ENCODE measurements at places on chromosomes 13 and 19.
A peak's percentile ranks its signal among the peaks of the same experiment; 100 is the strongest.

DNA sequence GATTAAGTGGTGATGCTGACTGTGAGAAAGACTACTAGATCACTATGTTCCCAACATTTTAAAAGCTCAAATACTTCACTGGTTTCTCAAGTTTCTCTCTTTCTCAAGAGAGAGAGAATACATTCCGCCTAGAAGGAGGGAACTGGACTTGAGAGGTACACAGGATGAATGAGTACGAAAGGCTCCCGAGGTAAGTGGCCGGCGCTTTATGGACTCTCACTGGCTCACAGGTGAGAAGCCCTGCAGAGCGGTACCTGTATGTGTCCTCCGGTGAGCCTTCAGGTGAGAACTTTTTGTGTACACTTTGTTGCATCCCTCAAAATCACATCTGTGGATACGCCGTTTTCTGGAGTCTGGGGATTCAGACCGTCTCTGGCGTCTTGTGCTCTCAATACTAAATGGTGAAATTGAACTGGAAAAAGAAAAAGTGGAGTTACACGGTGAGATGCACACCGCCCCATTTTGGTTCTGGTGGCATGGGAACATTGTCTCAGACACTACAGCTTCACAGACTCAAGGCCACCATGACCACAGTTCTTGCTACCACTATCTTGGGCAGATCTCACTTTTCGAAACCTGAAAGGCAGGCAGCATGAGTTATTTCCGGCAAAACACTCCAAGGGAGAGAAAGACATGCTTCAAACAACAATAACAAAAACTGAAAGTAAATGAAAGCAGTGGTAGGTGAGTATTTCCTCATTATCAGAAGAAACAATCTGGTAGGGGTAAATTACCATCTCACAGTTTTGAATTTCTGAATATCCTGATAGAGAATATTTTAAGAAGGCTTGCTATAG, 418.9 kb downstream of the KLF12 start:
- H3K27ac ChIP-seq, result peak overlapping the region; percentile 91
- no peaks in the 10 kb centered on the region for H3K27me3 ChIP-seq
- peak overlapping the region; percentile 67 for H3K4me3 ChIP-seq

DNA sequence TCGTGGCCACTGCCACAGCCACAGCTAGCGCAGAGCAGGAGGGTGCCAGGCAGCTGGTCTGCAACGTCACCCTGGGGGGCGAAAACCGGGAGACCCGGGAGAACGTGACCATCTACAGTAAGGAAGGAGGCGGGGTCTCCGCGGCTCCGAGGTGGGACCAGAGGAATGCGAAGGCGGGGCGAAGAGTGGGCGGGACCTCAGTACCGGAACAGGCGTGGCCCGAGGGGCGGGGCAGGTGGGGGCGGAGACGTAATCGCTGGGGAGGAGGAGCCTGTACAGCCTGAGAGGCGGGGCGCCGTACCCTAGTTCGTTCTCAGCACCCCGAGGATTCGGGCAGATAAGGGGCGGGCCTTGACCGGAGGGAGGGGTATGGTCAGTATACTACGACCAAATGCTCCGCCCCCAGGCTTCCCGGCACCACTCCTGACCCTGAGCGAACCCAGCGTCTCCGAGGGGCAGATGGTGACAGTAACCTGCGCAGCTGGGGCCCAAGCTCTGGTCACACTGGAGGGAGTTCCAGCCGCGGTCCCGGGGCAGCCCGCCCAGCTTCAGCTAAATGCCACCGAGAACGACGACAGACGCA, 2.5 kb downstream of the ICAM5 start:
- H3K27me3 ChIP-seq, result peaks cover 82% of the 10 kb centered on the region
- peak overlapping the region; percentile 76 for H3K27ac ChIP-seq
- DNase-seq, result peak; percentile 83
- H3K4me3 ChIP-seq, result peak overlapping the region; percentile 77
- H3K36me3 ChIP-seq, result peaks cover 8% of the 10 kb centered on the region
- H3K4me1 ChIP-seq, result peaks cover 41% of the 10 kb centered on the region

DNA sequence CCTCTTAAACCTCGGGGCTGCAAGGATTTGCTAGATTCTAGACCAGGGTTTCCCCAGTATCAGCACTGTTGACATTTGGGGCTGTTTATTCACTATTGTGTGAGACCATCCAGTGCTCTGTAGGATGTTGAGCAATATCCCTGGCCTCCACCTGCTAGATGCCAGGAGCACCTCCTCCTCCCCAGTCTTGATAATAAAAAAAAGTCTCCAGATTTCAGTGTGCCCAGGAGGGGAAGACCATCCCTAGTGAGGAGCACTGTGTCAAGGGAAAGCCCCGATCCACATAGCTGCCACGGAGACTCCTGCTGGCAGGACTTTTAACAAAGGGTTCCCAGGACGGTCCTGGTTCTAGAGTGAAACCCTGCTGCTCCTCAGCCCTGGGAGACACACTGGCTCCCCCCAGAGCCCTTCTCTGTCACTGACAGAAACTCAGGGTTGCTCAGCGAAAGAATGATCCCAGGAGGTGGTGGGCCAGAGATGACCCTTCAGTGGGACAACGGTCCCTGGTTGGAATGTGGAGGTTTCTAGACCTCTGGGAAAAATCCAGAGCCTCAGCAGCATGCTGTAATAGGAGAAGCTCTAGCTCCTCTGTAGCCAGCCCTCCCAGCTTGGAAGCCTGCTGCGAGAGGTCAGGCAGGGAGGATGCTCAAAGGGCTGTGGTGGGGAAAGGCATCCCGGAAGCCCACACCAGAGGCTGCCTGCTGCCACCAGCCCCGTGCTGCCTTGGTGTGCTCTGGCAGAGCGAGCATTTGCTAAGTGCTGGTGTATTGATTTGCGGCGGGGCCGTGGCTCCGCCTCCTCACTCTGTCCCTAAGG, 20.3 kb downstream of the LYL1 start:
- no peaks in the 10 kb centered on the region for H3K36me3 ChIP-seq
- H3K4me3 ChIP-seq, result no peak overlapping the region
- H3K27me3 ChIP-seq, result peaks cover 2% of the 10 kb centered on the region
- H3K4me1 ChIP-seq, result no peaks in the 10 kb centered on the region
- DNase-seq, result no peak

GRCh38 chr13:28704282-28704681, 14.5 kb downstream of the SLC46A3 start:
- H3K4me3 ChIP-seq, result no peak overlapping the region
- H3K36me3 ChIP-seq, result peaks cover 21% of the 10 kb centered on the region
- no peak overlapping the region for H3K27ac ChIP-seq
- DNase-seq, result no peak
- no peaks in the 10 kb centered on the region for H3K27me3 ChIP-seq

- no peaks in the 10 kb centered on the region for H3K36me3 ChIP-seq
- H3K27me3 ChIP-seq, result no peaks in the 10 kb centered on the region
- no peak for DNase-seq
- no peaks in the 10 kb centered on the region for H3K4me1 ChIP-seq
- H3K27ac ChIP-seq, result no peak overlapping the region
These were observed 167.1 kb downstream of the ZNF536 start for GRCh38 chr19:30539315-30539714.
